ENCODE measurements at places on chromosomes 2 and 18.

GRCh38 chr2:146804288-146804687 lies 1040.5 kb upstream of the ACVR2A start:
- no peak for DNase-seq

DNA sequence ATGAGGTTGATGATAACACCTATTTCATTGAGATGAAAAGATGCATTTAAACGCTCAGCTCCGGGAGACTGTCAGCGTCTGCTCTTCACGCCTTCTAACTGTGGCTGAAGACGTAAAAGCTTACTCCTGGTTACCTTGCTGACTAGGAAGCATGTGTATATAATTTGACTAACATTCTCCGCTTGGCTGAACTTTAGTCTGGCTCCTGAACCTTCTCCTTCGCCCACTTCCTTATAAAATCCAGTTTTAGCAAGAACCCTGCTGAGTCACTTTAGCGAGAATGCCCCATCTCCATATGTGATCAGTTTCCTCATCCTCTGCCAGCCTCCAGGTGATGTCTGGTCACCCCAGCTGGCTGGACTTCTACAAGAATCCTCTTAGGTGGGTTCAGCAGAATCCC lies 12.7 kb upstream of the CREG2 start:
- no peak for DNase-seq

DNA sequence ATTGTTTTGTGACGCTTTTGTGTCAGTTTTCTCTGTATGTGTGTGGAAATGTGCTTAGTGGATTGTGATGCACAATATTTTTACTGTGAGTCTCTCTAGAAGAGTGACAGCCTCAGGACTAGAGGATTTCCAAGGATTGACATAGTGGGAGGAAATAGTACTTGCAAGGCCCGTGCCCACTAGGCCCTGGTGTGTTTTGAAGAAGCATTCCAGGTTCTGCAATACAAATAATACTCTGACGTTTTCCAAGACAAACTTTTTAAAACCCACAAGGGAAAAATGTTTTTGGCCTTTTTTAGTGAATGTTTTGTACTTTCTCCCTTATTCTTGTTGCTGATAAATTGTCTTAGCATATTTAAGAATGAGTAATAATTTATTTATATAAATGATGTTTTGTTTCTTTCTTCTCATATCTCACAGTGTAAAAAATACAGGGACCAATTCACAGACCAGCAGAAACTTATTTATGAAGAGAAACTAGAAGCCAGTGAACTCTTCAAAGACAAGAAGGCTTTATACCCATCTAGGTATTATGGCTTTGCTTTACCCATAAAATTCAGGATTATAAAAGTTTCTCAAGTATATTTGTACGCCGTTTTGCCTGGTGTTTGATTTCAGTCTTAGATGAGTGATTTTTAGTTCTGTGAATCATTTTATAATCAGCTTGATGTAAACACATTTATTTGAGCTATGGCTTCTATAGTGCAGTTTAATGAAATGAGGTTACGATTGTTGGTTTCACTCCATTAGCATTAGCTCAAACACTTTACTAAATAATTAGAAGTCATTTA lies 165.6 kb downstream of the MYO1B start:
- no peak for DNase-seq

GRCh38 chr18:47113796-47114540 lies 36.3 kb downstream of the HDHD2 start:
- DNase-seq: no peak

- no peak for DNase-seq
Measured at GRCh38 chr2:187349326-187349944, 98.6 kb downstream of the CALCRL start.

DNA sequence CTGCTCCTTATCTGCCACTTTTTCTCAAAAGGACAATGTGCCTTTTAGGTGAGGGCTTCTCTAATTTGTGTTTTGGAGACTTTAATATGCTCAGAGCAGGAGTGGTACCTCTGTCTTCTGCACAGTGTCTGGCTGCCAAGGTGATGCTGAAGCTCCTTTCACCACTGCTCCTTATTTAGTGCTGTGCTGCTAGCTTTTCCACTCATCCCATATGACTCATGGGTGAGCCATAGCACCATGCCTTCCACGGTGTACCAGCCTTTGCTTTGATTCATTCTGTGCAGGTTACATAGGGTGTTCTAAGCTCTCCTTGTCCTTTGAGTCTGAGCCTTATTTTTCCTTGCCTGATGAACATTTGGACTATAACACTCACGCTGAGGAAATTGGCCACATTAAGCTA lies 202.4 kb downstream of the ARL6IP6 start:
- no peak for DNase-seq
